Nephron progenitor cell (in vitro differentiated cells): ENCODE measurements at places on chromosomes 1 and 21.

DNA sequence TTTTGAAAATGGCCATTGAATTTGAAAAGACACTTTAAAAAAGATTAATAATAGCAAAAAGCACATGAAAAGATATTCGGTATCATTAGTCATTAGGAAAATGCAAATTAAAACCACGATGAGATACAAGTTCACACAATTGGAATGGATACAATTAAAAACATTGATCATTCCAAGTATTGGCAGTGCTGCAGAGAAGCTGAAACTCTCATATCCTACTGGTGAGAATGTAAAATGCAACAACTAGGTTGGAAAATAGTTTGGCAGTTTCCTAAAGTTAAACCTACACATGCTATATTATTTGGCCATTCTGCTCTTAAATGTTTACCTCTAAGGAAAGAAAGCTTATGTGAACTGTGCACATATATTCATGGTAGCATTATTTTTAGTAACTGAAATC is 838.7 kb upstream of the PRMT6 start:
- DNase-seq: no peak

GRCh38 chr1:235864931-235865525 is 1.7 kb downstream of the LYST start:
- DNase-seq: no peak

DNA sequence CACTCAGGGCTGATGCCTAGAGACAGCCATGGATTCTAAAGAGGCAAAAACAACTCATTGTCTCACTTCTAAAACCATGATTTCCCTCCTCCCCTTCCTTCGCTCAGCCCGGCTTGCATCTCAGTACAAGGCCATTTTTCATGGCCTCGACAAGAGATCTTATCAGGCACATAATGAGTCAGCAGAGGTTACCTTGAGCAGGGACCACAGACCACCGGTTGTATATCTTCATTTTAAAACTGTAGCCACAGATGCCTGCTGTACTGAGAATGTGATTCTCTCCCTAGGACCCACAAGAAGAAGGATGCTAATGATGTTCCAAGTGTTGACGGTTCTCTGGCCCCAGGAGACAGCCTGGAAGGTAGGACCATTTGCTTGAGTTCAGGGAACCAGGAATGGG is 331.9 kb downstream of the AJAP1 start:
- no peak for DNase-seq

- no peak for DNase-seq
Measured at GRCh38 chr1:50095716-50096115, 13.0 kb upstream of the ELAVL4 start.

DNA sequence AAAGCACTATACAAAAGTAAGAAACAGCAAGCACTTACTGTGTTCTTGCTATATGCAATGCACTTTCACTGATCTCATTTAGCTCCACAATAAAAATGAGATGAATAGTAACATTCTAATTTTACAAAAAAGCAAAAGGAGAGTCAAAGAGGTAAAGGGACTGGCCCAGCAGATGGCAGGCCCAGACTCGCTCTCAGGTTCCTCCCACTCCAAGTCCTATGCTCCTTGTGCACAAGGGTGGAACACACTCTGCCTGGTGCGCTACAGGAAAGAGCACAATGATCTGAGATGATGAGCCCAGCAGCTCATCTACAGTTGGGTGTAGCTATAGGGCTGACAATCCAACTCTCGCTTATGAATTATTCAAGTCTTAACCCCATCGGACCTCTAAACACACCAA is 94.1 kb upstream of the LYST start:
- no peak for DNase-seq

DNA sequence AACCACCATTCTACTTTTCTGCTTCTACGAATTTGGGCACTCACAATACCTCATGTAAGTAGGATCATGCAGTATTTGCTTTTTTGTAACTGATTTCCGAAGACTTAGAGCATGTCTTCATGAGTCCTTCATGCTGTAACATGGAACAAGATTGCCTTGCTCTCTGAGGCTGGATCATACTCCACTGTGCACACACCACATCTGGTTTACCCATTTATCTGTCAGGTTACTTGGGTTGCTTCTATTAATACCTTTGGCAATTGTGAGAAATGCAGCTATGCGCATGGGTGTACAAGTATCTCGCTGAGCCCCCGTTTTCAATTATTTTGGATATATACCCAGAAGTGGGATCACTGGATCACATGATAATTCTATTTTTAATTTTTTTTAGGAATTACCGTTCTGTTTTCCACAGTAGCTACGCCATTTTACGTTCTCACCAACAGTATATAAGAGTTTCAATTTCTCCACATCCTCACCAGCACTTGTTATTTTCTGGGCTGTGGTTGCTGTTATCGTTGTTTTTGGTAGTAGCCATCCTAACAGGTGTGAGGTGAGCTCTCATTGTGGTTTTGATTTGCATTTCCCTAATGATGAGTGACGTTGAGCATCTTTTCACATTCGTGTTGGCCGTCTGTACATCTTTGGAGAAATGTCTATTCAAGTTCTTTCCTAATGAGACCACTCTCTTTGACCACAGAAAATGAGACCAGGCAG is 10.7 kb upstream of the SLC2A5 start:
- DNase-seq: no peak

GRCh38 chr1:25796811-25797458 is 3.1 kb upstream of the SELENON start:
- DNase-seq: peak; percentile 92

- DNase-seq: no peak
Measured at GRCh38 chr1:96926176-96926575, 204.6 kb downstream of the PTBP2 start.

- DNase-seq: no peak
Measured at GRCh38 chr1:82901561-82901960, 1097.4 kb downstream of the TTLL7 start.
